ENCODE measurements at places on chromosomes 2 and 18.

- DNase-seq, result no peak
Observed at GRCh38 chr18:32438173-32438572, 32.5 kb downstream of the GAREM1 start.

DNA sequence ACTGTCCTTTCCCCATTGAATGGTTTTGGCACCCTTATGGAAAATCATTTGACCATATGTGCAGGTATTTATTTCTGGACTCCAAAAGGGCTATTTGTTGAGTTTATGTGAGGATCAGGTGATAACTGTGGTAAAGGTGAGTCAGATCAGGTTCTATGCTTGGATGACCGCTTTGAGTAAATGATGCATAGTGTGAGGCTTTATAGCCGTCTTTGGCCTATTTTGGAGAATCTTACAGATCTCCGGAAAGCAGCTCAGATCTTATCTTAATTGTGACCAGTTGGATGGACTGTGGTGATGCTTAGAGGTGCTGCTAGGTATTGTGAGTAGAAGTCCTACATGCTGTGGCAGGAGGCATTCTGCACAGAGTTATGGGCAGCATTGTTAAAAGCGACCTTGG is 126.2 kb downstream of the METTL8 start:
- no peak for DNase-seq

DNA sequence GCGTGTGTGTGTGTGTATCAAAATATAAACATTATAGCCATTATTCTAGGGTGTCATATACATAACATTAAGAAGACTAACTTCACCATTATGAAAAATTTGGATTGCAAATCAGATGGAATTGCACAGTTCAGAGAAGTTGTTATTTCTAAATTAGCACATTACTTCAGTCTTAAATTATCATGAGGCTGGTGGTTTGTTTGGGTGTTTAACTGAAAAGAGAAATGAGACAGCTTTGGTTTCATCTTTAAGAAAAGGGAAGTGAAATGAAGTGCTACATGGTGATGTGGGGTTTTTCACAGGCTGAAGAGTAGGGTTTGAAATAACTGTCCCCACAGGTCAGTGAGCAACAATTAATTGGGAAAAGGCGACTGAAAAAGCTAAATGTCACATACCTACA is 161.2 kb upstream of the XIRP2 start:
- no peak for DNase-seq

- no peak for DNase-seq
Observed at GRCh38 chr2:142870526-142870925, 6.9 kb upstream of the KYNU start.

- no peak for DNase-seq
Observed at GRCh38 chr2:26559044-26559405, 81.1 kb upstream of the OTOF start.

DNA sequence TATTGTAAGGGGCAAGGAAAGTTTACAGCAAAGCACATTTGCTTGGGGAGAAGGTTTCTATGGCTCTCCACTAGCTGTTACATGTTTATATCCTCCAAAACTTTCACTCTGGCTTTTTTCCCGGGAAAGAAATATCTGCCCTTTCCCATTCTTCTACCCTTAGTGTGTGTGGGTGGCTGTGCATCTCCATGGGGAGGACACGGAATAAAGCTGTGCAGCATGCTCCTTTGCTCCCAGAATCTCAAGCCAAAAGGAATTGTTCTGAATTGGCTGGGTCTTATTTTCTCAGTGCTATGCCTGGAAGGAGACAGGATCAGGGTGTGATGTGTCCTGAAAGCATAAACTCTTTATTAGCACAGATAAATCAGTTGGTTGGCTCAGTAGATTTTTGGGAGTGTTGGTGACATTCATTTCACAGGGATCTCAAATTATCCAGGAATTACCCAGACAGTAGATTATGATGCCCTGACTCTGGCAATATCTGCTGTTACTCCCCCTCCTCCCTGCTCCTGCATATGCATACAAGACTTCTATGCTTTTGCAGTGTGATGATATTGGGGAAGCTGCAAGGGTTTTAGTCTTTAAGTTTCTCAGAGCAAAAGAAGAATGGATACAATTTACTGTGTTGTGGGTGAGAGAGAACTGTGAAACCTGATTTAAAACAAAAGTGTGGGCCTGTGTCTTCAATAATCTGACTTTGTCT is 63.1 kb downstream of the PARD3B start:
- no peak for DNase-seq

DNA sequence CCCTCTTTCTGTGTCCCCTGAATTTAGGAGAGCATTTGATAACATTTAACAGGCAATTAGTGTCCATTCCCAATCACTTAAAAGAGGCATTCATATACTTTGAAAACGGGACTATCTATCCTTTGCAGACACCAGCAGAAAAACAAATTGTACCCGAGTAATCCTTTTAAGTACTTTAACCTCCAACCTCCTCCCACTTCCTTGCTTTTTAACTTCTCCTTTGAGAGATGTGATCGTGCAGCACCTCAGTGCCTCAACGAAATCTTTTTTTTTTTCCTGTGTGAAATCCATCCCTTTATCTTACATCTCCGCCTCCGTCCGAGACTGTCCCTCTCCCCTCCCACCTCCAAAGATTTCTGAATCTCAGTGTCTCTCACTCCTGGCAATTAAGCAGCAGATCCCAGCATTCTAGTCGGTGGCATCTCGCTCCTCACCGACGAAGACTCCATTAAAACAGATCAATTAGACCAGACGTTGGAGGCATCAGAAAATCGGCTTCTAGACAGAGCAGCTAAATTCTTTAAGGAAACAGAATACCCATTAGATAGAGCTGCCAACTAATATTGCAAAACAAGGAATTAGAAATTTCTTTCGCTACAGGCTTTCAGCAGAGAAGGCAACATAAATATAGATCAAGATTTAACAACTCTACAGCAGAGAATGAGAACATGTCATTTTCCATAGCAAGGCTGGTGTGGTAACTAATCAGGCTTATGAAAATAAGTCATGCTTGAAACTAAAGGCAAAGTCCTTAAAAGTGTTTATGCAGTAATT is 1.9 kb upstream of the TMEFF2 start:
- DNase-seq, result no peak

DNA sequence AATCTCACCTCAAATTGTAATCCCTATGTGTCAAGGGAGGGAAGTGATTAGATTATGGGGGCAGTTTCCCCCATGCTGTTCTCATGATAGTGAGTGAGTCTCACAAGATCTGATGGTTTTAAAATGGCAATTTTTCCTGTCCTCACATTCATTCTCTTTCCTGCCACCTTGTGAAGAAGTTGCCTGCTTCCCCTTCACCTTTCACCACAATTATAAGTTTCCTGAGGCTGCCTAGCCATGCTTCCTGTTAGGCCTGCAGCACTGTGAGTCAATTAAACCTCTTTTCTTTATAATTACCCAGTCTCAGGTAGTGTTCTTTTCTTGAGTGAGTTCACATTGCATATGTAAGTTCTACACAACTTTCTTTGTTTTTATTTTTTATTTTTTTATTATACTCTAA is 271.5 kb downstream of the EXOC6B start:
- DNase-seq, result no peak

DNA sequence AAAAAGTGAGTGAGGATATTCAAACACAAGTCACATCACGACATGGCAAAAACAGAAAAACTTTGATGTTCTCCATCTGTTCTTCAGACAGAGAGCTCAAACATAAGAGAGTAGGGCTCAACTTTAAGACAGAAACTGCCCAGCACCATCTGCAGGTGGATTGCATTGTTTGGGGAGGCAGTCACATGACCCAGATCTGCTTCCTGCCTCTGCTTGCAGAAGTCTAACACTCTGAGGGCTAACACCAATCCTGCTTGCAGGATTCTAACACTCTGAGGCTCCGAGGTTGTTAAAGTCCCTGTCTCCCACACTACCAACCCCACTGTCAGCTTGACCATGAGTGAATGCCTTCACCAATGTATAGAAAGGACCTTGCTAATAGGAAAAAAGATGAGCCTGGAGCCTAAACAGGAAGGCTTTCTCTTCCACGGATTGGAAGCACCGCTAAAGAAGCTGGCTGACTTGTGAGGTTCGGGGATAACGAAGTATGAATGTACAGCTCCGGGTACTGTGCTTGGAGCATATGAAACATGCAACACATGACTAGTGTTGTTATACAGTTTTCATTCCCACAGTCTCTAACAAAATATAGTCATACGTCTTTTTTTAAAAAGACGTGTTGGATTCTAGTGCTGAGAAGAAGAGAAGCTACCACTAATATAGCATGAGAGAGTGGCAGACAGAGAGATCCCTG is 176.6 kb upstream of the CREB1 start:
- DNase-seq, result no peak

DNA sequence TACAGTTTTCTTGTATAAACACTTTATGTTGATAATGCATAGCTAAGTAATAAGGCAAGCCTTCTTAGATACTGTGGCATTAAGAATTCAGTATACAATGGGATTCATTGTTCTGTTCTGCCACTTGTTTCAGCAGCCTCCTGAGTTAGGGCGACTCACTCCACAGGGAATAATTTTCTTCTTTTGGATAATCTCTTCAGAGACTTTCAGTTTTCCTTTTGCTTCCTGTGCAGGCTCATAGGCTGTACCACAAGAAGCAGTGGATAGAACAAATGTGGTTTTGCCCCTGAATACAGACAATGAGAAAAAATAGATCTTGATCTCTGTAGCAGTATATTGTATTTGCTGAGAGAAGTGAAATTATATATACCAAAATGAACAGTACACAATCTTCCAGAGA is 298.0 kb downstream of the ZNF407 start:
- no peak for DNase-seq

- DNase-seq, result no peak
Observed at GRCh38 chr2:19642501-19642900, 259.3 kb downstream of the TTC32 start.

DNA sequence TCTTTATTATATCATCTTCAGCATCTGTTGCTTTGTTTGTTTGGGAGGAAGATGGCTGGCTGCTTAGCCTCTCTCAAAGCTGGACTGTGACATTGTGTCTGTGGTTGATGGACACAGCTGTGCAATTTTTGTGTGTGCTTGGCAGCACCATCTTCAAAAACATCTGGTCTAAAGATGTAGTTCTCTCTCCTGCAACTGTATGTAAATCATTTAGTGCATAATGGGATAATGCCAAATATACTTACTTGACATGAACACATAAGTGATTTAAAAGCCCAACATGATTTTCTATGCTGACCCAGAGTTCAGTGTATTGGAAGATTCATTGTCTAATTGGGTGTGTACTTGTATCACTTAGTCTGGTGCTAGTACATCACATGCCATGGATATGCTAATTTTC is 112.2 kb downstream of the MAP4K4 start:
- DNase-seq, result no peak

DNA sequence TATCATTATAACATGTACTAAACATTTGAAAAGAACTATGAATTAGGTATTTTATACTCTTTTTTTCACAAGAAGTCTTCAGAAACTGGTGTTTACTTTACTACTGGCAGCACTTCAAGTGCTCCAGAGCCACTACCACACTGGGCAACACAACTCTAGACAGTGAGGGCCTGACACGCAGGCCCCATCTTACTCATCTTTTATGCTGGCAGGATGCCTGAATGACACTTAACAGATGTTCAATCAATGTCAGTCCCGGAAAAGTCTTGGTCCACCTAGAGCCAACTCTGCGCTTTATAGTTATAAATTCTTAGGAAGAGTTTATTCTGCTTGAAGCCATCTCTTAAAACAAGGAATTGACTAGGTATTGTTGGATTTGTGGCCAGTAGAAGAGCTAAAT is 8.7 kb upstream of the WIPF1 start:
- DNase-seq, result no peak

DNA sequence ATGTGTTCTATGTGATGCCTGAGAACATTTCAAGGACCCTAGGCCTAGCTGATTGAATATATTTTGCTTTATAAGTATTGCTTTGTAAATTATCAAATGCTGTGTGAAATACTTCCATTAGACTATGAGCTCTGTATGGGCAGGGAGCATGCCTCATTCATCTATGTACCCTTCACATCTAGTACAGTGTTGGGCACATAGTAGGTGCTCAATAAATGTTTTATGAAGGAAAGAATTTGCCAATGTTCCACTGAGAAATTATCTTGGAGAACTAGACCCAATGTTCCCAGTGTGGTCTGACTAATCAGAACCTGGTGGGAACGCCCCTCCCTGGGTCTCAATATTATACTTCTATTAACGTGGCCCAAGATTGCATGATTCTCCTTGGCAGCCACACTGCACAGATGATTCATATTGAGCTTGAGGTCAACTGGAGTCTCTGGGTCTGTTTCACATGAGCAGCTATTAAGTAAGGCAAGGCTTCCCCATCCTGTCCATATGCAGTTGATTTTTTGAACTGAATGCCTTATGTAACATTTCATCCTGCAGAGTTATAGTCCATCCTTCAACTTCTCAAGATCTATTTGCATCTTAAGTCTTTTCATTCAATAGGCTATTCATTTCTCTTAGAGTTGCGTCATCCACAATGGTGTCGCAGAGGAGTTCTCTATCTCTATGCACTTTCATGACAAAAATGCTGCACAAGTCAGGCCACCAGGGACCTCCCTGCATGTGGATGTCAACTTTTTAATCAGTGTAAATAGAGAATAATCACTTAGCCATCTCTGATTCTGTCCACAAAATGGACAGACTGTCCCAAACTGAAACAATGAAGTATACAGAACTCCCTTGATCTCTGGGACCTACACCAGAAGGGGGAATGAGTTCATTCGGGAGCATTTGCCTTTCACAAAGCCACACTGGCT is 257.6 kb downstream of the CYP26B1 start:
- DNase-seq, result no peak

DNA sequence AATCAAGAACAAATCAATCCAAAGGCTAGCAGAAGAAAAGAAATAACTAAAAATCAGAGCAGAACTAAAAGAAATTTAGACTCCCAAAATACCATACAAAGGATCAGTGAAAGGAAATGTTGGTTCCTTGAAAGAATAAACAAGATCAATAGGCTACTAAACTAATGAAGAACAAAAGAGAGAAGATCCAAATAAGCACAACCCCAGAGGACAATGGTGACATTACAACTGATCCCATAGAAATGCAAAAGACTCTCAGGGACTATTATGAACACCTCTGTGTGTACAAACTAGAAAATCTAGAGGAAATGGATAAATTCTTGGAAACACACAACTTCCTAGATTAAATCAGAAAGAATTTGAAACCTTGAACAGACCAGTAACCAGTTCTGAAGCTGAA is 1186.9 kb downstream of the LRP1B start:
- no peak for DNase-seq

GRCh38 chr2:71678874-71679273 is 225.5 kb downstream of the DYSF start:
- no peak for DNase-seq

DNA sequence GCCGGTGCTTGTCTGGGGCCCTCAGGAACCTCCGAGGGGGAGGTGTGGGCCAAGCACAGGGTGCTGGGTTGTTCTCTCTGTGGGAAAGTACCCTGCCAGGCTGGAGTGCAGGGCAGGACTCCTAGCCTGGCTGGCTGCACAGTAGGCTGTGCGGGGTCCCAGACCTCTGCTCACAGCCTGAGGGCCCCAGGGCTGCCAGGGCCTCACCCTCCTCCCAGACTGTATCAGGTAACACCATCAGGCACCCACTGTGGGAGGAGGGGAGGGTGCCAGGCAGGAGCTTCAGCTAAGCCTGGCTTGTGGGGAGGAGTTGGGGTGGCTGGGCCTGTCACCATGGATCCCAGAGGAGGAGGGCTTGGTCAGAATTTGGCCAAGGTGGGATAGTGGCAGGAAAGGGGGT is 211.9 kb upstream of the SMAD2 start:
- no peak for DNase-seq
